NCI-H460 (cell line): ENCODE measurements at places on chromosomes 1 and 21. TPM values are rescaled to one million over a fixed set of nuclear protein-coding genes. Genes with fewer than 3 reads are reported as not detected.

UBXN10 gene
- not detected in 2 replicates for total RNA-seq

TNNI3K gene
- 0.17 and 0.45 TPM in 2 replicates for total RNA-seq

MYOG gene
- not detected in 2 replicates for total RNA-seq

CCDC17 gene
- 1.0 and 1.2 TPM in 2 replicates for total RNA-seq

GABPB2 gene
- total RNA-seq: 14.3 and 18.2 TPM in 2 replicates

GPR161 gene
- 2.1 and 2.8 TPM in 2 replicates for total RNA-seq

ADCY10 gene
- 0.72 TPM in 1 of 2 replicates, not detected in the other for total RNA-seq

BEND5 gene
- total RNA-seq: not detected in 2 replicates
